Kidney tubule cell (primary cell): ENCODE measurements at places on chromosomes 1 and 21.
A peak's percentile ranks its signal among the peaks of the same experiment; 100 is the strongest.

DNA sequence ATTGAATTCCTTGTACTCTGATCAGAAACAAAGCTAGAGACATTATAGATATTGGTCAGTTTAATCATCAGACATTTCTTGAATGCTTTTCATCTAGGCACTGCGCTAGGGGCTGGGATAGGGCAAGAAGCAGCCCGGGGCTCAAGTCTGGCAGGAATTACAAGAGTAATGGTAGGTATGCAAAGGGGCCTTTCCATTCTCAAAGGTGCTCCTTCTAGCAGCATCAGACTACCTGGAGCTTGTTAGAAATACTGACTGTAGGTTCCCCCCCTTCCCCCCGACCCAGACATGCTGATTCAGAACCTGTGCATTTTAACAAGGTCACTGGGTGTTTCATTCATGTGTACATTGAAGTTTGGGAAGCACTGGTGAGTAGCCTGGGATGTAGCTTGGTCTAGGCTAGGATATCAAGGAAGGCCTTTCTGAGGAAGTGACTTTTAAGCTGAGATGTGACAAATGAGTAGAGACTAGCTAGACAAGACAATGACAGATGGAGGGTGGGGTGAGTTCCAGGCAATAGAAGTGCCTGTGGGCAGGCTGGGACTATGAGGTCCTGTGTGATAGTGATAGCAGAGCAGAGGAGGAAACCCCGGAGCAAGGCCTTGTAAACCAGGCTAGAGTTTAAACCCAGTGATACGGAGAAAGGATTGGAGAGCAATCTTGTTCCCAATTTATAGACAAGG lies 26.3 kb downstream of the NFASC start:
- no peak for DNase-seq

- peak; percentile 14 for DNase-seq
Observed at GRCh38 chr1:29805122-29805895, 569.0 kb downstream of the PTPRU start.

DNA sequence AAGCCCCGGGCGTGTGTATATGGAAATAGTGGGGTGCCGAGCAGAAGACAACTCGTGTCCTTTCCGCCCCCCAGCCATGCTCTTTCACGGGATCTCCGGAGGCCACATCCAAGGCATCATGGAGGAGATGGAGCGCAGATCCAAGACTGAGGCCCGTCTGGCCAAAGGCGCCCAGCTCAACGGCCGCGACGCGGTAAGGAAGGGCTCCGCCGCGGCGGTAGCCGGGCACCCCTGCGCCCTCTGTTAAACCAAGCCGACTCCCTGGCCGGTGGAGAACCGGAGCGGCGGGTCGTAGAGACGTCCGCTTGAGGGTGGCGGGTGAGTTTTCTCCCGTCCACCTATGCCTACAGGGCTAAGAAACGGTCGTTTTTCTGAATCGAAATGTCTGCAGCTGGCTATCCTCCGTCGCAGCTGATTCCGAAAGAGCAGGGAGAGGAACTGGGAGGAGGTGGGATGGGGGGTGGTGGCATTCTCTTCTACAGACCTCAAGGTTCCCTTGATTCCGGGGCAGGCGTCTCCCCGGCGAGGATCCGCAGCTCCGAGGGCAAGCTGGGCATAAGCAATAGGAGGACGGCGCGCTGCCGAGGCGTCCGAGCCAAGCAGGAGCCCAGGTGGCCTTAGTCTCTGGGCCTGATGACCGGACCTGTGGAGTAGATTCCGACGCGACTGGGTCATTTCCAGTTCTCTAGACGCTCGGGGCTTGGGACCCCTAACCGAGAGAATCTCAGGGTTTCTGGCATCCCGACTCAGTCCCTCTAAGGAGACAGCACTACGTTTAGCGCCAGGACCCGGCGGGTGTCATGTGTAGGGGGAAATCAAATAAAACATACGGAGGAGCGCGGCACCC lies 856 bp downstream of the LHX9 start:
- peak; percentile 7 for DNase-seq

DNA sequence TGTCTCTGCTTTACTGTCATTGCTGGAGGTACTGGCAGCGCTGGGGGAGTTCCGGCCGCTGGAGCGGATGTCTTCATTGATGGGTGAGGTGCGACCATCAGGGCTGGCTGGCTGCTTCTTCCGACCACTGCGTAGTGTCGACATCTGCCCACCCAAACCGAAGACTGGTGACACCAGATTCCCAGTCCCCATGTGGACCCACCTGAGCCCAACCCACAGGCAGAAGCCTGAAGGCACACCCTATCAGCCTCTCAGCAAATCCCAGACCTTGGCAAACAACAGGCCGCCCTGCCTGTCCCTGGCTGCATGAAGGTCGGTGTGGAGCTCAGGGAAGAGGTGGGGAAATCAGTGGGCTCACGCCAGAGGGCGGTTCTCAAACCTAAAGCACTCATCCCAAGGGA lies 44.8 kb downstream of the SLC45A1 start:
- DNase-seq = no peak

DNA sequence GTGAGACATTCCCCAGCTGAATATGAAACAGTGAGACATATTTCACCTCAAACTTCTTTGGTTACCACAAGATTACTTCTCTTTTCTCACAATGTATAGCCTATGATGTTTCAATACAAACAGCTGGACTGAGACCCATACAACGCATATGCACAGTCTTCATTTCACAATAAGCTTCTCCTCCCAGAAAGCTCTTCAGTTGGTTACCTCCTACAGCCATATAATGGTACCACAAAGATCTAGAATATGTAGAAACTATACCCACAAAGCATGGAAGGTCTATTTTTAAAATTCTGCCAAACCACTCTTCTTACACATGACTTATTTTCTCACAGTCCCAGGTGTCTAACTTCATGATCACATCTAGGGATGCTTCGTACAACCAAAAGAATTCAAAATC lies 70.8 kb downstream of the JAK1 start:
- DNase-seq = no peak

DNA sequence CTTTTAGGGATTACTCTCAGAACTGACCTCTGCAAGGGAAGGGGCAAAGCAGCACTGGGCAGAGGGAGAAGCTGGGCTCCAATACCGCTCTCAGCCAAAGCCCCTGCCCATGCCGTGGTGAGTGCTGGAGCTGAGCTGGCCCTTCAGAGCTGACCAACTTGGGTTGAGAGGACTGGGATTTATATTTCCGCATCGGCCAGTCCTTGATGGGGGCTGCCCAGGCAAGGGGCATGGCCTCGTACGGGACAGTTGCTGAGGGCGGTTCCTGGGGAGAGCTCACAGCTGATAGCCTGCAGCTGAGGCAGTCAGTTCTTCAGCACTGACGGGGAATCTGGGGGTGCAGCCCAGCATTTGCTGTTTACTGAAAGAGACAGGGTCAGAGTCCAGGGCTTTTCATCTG lies 8.0 kb downstream of the HUNK start:
- no peak for DNase-seq

DNA sequence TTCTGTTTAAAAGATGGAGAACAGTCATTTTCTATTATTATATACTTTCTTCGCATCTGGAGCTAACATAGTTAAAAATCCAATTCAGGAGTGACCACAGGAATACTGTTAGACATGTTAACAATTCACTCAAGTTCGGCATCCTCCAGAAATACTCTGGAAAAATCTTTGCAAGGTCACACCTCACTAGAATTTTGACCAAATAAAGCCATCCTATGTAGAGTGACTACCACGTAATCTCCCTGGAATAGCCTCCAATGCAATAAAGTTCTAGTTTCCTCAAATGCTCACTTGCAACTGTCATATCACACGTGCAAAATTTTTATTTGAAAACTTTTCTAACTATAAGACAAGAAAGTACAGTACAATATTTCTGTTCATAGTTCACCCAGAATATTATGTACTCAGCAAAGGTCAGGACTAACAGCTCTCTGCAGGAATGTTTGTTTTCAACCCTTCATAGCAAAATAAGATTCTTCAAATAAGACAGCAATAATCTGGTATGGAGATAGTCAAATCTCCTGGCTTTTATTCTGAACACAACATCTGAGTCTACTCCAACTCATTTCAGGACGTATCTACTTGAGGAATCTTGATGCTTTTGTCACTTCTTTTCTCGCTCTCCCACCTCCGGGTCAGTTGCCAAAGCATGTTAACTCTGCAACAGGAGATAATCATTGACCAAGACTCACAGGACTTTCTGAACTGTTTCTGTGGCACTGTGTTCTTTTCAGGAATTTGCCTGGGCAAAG lies 82.6 kb downstream of the GDAP2 start:
- DNase-seq = peak; percentile 58

GRCh38 chr1:156419854-156420204 lies 50.8 kb downstream of the RHBG start:
- no peak for DNase-seq

DNA sequence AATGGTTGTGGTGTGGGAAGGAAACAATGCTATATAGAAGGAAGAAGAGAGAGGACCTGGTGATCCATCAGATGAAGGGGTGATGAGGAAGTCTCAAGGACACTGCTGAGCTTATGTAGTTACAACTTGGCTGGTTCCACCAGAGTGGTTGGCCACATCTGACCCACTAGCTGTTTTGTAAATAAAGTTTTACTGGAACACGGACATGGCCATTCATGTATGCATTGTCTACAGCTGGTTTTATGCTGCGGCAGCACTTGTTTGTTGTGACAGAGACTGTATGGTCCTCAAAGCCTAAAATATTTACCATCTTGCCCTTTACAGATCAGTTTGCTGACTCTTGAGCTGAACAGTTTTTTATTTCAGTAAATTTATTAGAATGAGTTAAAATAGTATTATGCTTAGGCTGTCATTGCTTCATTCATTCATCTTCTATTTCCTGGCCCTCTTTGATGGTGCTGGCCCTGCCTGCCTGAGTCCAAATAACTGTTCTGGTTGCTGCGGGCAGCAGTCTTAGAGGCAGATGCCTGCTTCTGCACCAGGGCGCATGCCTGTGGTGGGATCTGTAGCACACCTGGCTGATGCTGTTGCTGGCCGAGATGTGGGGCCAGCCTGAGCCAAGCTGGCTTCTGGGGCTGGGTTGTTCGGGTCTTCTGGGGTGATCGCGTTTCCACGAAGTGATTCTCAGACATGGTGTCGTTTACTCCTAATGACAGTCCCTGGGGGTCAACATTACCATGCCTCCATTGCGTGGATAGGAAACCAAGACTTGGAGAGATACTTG lies 61.4 kb upstream of the WNT4 start:
- no peak for DNase-seq

DNA sequence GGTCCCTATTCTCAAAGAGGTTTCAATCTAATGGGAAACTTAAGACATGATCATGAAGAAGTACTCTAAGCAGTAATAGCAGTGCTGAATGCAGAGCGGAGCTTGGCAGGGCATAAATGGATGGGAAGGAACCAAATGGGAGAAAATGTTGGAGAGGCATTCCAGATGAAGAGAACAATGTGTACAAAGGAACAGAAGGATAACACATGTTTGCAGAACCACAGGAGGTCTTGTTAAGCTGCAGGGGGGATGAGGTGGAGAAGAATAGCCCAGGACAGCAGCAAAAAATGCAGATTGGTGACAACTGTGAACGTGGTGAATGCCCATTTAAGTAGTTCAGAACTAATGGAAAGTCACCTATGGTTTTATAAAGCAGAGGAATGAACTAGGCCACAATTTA lies 99.1 kb downstream of the ASTN1 start:
- DNase-seq = no peak

- DNase-seq = no peak
Observed at GRCh38 chr1:185442050-185442449, 125.0 kb upstream of the IVNS1ABP start.

- no peak for DNase-seq
Observed at GRCh38 chr21:33969581-33969980, 54.0 kb upstream of the ATP5PO start.

- DNase-seq = no peak
Observed at GRCh38 chr1:55067022-55067778, 27.9 kb downstream of the PCSK9 start.

- DNase-seq = no peak
Observed at GRCh38 chr1:239428120-239428710, 41.8 kb downstream of the CHRM3 start.

DNA sequence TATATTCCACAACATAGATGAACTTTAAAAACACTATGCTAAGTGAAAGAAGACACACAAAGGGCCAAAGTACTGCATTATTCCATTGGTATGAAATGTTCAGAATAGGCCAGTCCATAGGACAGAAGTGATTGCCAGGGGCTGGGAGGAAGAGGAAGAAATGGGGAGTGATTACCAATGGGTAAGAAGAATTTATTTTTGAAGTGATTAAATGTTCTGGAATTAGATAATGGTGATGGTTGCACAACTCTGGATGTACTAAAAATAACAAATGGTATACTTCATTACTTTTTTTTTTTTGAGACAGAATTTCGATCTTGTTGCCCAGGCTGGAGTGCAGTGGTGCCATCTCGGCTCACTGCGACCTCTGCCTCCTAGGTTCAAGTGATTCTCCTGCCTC lies 61.7 kb downstream of the CHD5 start:
- DNase-seq = no peak

- no peak for DNase-seq
Observed at GRCh38 chr21:22575165-22575584, 1577.0 kb downstream of the NCAM2 start.

- no peak for DNase-seq
Observed at GRCh38 chr1:212242288-212242984, 42.8 kb upstream of the PPP2R5A start.

- DNase-seq = no peak
Observed at GRCh38 chr21:32140151-32140550, 138.7 kb downstream of the MIS18A start.

GRCh38 chr1:228751360-228752098 lies 16.2 kb downstream of the RHOU start:
- no peak for DNase-seq
